Motor neuron (in vitro differentiated cells): ENCODE measurements at places on chromosomes 7 and 10.
A peak's percentile ranks its signal among the peaks of the same experiment; 100 is the strongest.

GRCh38 chr7:22154143-22154529, 202.8 kb downstream of the RAPGEF5 start:
- ATAC-seq = peak; percentile 28

DNA sequence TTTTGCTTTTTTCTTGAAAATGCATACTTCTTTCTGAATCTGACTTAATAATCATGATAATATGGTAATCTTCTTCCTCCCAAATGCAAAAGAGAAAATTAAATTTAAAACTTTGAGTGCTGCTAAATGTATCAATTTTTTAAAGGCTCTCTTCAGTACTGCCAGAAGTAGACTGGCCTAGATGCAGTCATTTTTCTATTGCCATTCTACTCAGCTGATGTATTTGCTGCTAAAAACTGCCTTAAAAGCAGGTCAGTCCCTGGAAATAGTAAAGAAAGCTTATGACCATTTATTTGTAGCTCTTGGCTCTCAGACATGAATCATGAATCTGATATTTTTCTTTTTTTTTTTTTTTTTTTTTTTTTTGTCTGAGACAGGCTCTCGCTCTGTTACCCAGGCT, 28.5 kb downstream of the NAPEPLD start:
- ATAC-seq = no peak

DNA sequence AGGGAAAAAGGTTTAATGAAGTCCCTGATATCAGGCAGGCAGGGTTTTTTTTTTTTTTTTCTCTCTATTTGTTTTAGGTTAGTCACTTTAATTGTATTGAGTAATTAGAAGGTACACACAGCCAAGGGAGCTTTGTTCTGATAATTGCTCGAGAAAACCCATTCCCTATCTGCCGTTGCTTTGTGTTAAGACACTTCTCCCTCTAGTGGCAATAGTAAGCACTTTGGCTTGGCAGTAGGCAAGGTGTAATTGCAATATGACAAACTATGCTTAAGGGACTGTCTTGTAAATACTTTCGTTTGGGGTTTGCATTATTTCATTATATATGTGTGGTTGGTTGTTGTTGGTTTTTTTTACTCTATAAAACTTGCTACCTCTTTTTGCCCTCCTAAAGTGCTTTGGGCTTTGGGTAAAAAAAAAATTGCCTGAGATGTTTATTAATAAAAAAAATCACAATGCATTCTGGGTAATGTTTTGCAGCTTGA, 113.4 kb downstream of the BTRC start:
- ATAC-seq = peak; percentile 75

DNA sequence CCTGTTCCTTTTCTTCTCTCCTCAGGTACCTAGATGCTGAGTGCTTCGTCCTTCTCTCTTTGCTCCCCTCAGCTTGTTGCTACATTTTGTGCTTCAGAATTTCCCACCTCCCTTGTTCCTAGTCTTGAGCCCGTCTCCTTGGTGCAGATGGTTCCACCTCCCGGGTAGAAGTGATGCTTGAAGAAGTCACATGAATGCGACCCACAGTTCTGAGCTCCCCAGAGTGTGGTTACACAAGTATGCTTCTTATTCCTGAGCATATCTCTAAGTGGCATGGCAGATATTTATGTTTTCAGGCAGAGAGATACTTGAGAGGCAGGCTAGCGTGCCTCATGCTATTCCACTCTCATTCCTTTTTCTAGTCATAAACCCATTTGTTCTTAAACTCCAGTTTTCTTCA, 34.0 kb downstream of the INPP5F start:
- no peak for ATAC-seq

- ATAC-seq = no peak
Measured at GRCh38 chr7:150784120-150784736, 15.9 kb downstream of the TMEM176B start.

DNA sequence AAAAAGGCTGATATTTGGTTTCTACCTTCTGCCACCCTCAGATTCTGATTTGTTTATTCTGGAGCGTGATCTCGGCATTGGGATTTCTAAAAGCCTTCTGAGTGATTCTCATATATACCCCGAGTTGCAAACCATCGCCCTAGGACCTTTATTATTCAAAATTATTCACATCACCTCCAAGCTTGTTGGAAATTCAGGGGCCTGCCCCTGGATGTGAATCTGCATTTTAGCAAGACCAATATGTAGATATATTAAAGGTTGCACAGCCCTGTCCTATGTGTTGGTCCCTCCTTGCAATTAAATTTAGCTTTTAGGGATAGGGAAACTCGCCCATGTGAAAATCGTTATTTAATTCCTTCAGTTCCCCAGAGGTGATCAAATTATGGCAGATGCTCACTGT, 9.0 kb upstream of the CHN2 start:
- peak; percentile 65 for ATAC-seq

GRCh38 chr10:110460111-110460809, 37.4 kb upstream of the DUSP5 start:
- ATAC-seq = peak; percentile 75

DNA sequence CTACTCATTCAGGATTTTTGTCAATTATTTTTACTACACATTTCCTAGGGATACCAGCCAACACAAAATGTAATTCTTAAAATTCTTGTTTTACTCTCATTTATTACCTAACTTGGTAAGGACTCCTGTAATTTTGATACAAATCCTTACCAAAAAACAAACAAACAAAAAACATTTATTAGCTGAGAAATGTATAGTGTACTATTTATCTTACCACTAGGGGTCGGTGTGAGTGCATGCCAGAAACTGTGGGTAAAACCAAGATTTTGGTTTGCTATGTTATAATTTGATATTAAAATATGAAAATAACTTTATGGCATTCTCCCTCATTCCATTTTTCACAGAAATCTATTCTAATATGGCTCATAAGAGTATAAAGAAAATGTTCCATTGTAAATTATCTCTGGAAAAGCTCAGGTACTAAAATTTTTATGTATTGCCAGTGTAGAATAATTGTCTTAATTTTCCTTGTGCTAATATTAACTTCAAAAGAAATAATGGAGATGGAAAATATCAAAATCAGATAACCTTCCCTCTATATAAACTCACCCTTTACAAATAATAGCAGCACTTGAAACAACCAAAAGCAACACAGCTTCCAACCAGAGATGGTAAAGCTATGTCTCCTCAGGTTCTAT, 290.8 kb upstream of the PCDH15 start:
- ATAC-seq = no peak

GRCh38 chr10:61089251-61089650, 145.3 kb upstream of the RHOBTB1 start:
- ATAC-seq = peak; percentile 54

GRCh38 chr10:55476129-55476528, 675.1 kb upstream of the PCDH15 start:
- ATAC-seq = peak; percentile 72

GRCh38 chr7:28088032-28088431, 92.6 kb downstream of the JAZF1 start:
- ATAC-seq = no peak

DNA sequence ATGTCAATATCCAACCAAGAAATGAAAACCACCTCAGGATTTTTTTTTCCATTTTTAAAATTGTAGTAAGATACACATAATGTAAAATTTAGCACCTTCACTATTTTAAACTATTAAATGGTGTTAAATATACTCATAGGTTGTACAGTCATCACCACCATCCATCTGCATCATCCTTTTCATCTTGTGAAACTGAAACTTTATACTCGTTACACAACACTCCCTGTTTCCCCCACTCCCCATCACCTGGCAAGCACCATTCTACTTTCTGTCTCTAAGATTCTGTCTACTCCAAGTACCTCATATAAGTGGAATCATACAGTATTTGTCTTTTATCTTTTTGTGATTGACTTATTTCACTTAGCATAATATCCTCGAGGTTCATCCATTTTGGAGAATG, 335.2 kb upstream of the NPSR1 start:
- ATAC-seq = no peak

- no peak for ATAC-seq
Measured at GRCh38 chr7:1825897-1826741, 156.0 kb downstream of the ELFN1 start.

DNA sequence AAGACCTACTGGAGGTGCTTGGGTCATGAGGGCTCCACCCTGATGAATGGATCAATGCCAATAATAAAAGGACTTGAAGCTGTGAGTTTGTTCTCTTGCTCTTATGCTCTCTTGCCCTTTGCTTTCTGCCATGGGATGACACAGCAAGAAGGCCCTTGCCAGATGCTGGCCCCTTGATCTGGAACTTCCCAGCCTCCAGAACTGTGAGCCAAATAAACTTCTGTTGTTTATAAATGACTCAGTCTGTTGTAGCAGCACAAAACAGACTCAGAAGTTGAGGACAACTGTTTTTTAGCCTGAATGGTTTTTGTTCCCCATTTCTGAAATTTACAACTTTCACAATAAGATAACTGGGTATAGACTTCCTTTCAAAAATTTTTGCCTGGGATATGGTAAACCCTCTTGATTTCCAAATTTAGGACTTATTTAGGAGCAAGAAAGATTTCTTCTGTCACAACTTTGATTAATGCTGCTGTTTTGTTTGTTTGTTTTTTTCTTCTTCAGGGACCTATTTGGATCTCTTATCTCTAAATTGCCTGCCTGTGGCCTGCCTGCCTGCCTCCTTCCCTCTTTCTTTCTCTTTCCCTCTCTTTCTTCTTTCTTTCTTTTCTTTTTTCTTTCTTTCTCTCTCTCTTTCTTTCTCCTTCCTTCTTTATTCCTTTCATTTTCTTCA, 12.1 kb downstream of the ENTPD1 start:
- ATAC-seq = no peak

DNA sequence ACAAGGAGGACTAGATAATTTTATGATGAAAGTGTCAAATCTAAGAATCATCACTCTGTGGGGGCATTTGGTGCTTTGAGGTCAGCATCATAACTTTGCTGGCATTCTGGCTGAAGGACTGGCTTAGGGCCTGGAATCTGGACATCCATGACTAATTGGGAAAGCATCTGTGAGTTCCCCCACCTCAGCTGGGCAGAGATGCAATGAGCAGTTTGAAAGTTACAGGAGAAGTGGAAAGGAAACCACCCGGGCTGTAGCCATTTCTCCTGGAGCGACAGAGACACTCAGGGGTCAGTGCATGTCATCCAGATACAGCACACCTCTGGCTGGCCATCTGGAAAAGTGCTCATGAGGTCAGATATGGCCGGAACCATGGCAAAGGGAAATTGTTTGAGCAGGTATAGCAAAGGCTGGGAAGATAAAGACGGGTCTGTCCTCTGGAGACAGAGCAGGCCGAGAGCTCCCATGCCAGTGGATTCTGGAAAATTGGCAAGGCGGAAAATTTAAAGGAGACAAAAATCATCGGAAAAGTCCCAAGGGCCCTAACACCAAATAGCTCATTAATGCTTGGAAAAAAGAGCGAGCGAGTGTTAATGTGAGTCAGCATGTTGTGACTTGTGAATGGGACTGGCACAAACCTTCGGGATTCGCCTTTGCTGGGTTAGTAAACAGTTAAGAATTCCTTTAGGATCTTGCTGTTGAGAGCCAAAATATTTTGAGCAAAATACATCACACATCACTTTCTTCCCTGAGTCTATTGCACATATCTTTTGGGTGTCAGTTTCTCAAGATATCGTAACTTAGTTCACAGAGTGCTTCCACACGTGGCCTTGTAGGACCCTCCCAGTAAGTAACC, 188.4 kb upstream of the AGK start:
- ATAC-seq = no peak

DNA sequence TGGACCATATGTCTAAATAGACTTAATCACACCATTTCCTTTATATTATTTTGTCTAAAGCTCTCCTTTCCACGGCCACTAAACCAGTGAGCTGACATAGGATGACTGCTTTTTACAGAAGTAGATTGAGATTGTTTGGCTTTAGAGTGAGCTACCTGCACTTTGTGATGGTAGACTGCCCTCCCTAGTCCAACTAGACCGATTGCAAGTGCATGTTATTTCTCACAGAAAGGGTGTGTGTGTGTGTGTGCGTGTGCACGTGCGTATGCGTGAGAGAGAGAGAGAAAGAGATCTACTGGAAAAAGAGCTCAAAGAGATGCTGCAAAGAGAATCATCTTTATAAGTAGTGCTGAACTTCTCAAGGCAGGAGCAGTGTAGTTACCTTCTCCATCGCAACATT, 60.7 kb downstream of the VCL start:
- ATAC-seq = peak; percentile 49

DNA sequence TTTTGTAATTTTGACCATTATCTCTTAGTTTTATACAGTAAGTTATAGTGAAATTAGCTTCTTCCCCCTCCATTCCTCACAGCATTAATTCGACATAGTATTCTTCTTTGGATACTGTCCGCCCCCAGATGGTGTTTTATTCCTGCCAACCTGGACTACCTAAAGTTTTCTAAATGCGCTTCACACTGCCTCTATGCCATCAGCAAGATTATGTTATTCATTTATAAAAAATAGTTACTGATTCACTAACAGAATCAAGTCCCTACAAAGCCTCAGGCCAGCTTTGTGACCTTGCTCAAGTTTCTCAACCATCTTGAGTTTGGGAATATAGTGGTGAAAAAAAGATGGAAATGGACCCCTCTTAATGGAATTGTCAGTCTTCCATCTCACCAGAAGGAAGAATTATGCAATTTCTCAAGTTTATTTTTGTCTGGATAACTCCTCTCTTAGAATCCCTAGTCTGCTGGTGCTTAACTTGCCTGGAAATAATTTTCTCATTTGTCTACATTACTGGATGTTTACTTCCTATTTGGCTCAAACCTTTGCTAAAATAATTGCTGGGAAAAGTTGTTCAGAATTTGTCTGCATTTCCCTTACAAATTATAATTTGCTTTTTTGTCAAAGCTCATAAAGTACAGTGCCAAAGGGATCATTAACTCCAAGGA, 16.7 kb upstream of the FGL2 start:
- no peak for ATAC-seq

DNA sequence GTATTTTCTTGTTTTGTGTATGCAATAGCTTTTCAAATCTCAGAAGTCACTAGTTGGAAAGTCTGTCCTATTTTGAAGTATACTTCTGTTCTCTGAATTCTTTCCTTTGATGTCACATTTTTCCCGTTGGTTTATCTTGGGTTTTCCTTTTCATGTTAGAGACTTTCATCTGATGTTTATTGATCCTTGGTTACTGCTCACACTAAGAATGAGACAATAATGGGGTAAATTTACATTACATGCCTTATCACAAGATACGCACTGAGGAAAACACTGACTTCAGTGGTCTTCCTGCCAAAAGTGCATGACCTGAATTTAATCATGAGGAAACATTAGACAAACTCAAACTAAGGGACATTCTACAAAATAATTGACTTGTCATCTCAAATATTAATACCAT, 63.5 kb upstream of the C1GALT1 start:
- ATAC-seq = no peak

GRCh38 chr7:15209429-15209828, 306.9 kb upstream of the DGKB start:
- no peak for ATAC-seq

GRCh38 chr10:1657479-1657878, 79.8 kb downstream of the ADARB2 start:
- ATAC-seq = no peak

- no peak for ATAC-seq
Measured at GRCh38 chr7:22668971-22669401, 58.0 kb upstream of the IL6 start.

GRCh38 chr7:94972296-94972695, 64.9 kb downstream of the PPP1R9A start:
- peak; percentile 68 for ATAC-seq

- no peak for ATAC-seq
Measured at GRCh38 chr10:131205556-131205955, 106.0 kb downstream of the TCERG1L start.

GRCh38 chr10:1203704-1204103, 147.5 kb downstream of the WDR37 start:
- ATAC-seq = no peak
